ENCODE measurements at places on chromosomes 5 and 9.

- peak; percentile 39 for DNase-seq
These were observed 12.8 kb downstream of the BTNL9 start for GRCh38 chr5:181052672-181053487.

DNA sequence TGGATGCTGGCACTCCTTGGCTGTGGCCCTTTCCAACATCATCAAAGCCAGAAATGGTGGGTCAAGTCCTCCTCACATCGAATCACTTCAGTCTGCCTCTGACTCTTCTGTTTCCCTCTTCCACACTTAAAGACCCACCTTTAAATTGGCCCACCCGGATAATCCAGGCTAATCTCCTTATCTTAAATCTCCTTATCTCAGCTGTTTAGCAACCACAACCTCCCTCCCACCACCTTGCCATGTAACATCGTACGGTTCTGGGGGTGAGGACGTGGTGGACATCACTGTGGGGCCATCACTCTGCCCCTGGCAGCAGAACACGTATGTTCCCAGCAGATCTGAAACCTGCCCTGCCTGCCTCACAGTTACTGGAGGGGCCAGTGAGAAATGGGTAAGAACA lies 11.5 kb downstream of the IGFBPL1 start:
- no peak for DNase-seq

- DNase-seq, result no peak
These were observed 21.7 kb downstream of the FAT2 start for GRCh38 chr5:151569132-151570046.

GRCh38 chr5:11385901-11386293 lies 518.3 kb downstream of the CTNND2 start:
- no peak for DNase-seq
